ENCODE measurements at places on chromosomes 4 and X.

DNA sequence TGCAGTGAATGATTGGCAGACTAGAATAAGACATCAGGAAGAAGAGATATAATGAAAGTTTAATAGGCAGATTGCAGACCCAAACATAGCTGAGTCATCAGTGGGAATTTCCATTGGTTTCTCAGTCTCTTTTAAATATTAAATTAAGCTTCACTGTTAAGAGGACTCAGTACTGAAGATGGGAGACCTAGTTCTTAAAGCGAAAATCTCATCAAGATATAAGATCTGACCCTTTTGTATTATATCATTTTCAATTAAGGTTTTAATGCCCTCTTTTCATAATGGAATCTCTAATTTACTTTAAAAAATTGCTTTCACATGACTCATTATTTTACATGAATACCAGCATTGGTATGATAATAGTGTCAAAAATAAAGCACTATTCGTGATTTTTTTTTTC lies 168.9 kb upstream of the ATOH1 start:
- no peak for DNase-seq

- no peak for DNase-seq
These were observed 119.4 kb downstream of the LUZP4 start for GRCh38 chrX:115408771-115409400.

GRCh38 chr4:826508-827208 lies 729 bp upstream of the CPLX1 start:
- no peak for DNase-seq

DNA sequence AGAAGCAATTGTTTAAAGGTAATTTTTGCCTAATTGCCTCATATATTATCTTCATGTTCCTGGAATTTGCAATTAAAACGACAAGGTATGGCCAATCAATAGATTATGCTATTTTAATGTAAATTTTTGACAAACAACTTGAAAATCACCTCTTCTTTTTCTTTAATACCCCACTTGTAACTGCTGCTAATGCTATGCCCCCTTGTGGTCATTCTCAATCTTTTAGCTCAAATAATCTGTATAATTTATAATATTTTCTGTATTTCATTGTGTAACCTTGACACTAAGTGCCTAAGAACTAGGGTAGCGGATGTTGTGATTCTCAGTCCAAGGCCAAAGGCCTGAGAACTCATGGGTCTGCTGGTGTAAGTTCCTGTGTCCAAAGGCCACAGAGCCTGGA lies 831.7 kb upstream of the POU3F4 start:
- no peak for DNase-seq

GRCh38 chr4:180634306-180634705 lies 1608.9 kb upstream of the TENM3 start:
- no peak for DNase-seq

- DNase-seq, result no peak
These were observed 88.3 kb downstream of the MSN start for GRCh38 chrX:65755786-65756185.

DNA sequence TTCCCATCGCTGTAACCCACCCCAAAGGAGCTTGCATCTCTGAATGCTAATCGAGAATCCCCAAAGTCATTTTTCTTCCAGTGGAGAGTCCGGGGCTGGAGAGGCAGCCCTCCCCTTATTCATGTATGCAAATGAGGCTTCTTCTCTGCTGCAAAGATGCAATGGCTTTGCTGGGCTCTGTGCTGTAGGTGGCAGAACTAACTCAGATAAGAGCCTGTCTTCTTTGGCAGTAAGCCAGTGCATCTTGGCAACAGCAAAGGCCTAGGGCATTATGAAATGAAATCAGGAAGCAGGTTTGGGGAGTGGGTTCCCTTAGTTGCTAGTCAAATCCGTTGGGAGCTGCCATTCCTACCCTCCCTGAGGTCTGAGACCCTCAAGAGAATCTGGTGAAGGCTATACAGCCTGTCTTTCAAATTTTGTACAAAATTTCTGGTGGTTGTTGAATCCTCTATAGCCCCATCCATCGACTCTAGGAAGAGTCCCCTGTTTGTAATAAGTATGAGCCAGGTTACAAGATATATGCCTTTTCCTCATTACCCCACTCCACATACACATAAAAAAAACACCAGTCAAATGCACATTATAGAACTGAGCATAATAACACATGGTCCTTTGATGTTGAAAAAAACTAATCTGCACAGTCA lies 290.6 kb upstream of the TAPT1 start:
- peak; percentile 66 for DNase-seq

- no peak for DNase-seq
These were observed 65.7 kb downstream of the SEL1L3 start for GRCh38 chr4:25797136-25797535.

DNA sequence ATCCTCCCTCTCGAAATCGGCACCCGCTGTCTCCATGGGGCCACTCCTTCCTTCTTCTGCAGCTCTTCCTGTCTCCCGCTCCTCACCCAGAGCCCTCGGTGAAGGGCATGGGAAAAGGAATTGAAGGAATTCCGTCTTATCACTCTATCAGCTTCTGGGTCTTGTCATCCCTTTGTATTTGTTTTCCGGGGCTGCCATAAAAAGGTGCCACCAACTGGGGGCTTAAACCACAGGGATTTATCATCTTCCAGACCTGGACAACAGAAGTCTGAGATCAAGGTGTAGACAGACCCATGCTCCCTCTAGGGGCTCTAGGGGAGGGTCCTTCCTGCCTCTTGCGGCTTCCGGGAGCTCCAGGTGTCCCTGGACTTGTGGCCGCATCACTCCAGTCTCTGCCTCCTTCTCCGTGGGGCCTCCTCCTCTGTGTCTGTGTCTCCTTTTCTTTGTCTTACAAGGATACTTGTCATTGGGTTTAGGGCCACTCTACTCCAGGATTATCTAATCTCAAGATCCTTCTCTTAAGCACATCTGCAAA lies 24.0 kb downstream of the CD99 start:
- DNase-seq, result no peak

DNA sequence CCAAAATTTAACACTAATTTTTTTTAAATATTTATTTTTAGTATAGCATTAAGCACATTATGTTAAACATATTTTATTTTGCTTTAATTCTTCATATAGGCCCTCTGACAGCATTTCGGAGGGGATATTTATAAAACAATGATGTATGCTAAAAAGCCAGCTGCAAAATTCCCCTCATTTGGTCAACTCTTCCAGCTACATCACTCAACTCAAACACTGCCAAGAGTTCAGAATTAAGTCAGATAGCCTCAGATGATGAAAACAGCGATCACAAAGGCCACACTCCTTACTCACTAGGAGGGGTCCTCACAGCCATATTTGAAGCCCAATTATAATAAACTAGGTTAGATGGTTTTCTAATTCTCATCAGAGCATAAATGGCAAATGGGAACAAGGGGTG lies 146.6 kb downstream of the ADAMTS3 start:
- DNase-seq, result no peak

DNA sequence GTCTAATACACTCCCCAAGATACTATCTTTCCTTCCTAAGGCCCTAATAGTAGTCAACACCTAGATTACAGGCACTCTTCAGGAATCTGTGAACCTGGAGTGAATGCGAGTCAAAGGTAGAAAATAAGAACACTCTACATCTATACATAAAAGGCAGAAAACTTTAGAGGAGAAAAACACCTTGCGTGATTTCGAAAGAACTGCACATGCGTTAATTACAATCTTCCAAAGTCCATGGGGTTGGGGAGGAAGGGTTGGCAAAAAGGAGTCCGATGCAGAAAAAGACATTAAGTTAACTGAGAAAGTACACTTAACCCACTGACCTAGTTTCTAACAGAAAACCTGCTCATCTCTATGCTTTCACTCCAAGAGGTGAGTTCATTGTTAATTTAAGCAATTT lies 27.3 kb downstream of the KLHL15 start:
- DNase-seq, result no peak

DNA sequence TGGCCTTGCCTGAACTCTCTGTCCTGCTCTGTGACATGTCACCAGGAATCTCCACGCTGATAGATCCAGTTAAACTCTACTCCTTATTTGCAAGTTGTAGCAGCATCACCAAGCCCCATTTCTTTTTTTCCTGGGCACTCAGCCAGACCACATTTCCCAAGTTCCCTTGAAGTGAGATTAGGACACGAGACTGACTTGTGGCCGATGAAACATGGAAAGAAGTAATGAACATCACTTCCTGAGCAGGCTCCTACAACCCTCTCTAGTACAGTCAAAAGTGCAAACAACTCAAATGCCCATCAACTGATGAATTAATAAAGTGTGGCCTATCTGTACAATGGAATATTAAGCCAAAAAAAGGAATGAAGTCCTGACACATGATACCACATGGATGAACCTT lies 74.6 kb downstream of the MAP3K15 start:
- DNase-seq, result no peak

DNA sequence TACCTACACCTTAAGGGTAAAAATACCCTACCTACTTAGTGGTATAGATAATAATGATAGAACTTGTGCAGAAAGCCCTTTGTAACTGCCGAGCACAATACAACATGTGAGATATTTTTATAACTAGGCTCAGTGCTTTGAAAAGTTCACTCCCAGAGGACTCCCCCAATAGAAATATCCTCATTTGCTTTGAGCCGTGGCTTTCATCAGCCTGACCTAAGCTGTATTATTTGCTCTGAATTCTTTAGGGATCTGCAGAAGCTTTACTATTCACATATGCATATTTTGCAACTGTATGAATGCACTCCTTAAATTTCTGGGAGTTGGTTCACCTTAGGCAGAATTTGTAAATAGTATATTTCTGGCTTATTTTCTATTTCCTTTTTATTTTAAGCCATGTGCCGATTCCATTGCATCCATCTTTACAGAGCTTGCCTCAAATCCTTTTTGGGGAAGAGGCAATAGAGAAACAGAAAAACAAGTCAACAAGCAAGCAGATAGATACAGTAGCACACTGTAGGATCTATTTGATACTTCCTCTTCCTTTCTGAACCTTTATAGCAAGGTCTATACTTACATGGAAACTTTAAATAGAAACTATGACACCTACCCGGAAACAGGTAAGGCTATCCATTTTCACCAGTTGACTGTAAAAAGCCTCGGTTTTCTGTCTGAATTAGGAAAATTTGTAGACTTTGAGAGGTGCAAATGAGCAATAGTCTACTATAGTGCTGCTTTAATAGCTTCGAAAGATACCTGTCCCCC lies 242.5 kb upstream of the VCX3A start:
- DNase-seq, result no peak

DNA sequence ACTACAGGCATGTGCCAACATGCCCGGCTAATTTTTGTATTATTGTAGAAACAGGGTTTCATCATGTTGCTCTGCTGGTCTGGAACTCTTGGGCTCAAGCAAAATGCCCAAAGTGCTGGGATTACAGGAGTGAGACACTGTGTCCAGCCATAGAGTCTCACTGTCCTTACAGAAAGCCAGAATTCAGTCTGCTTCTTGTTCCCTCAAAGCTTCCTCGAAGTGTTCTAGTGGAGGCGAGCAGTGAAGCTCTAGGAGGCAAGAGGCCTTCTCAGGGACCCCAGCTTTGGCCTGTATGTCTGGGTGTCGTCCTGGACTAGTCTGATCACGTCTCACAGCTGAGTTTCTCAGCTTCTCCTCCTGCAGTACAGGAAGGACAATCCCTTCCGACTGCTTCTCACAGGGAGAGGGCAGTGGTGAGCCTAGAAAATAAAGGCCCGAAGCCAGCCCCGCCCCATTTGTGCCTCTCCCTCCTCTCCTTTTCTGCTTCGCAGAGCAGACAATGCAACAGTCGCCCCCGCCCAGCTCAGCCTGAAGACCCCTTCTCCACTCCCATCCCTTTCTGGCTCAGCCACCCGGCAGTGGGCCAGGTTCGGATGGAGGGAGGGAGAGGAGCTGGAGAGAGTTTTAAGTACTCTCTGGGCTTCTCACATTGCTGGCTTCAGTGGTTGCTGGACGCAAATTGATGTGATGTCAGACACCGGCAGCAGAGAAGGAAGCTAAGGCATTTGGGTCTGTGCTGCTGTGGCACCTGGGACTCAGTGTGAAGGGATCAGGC lies 11.1 kb upstream of the FAM3A start:
- DNase-seq, result no peak

GRCh38 chrX:102627640-102628039 lies 23.6 kb upstream of the GPRASP1 start:
- no peak for DNase-seq

DNA sequence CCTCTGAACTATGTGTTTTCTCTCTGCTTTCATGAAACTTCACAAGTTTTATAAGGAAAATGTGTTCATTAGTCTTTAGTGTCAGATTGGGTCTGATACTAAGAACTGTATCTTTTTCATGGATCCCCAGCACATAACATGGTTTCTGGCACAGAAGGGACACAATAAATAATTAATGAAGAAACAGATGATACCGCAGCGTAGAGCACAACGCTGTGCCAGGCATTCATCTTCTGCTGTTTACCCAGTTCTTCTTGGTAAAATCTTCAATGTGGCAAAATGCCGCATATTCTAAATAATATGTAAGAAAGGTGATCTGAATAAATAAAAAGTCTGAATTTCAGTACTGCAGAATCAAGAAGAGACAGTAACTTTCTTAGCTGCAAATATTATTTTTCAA lies 12.3 kb downstream of the SCARB2 start:
- no peak for DNase-seq

DNA sequence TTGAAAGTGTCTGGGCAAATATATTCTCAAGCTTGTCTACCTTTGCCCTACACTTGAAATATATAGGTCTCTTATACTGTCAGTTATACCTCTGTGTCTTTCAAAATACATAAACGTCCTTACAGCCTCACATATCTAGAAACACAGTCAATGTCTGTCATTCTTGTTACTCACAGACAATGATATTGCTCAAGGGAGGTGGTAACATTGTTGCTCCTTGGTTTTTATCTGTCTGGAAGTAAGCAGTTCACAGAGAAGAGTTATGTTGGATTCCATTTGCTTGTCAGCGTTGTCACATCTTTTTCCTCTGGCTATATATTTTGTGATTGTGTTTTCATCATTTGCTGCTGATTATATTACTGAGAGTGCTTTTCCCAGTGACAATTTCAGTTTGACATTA lies 1528.9 kb downstream of the PCDH7 start:
- no peak for DNase-seq

- no peak for DNase-seq
These were observed 16.9 kb downstream of the NAA11 start for GRCh38 chr4:79308971-79309370.

DNA sequence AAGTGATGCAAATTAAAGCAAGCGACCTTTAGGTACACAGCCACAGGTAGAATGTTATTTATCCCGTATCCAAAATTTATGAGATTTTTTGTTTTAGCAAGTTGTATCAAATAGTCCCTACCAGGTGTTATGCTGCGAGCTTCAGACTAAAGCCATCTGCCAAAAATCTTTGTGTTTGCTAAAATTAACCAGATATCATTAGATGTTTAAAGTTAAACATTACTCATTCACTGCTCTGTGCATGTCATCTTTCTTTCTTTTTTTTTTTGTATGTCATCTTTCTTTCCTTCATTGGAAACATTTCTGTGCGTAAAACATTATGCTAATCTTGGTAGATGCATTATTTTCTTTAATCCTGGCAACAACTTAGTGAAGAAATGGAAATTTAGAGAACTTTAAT lies 173.1 kb downstream of the FHIP1A start:
- no peak for DNase-seq
